ENCODE measurements at places on chromosomes 12 and 14. TPM values are rescaled to one million over a fixed set of nuclear protein-coding genes. Genes with fewer than 3 reads are reported as not detected.

Gene ITGB7
- total RNA-seq = 0.50 TPM

Gene TAMALIN
- total RNA-seq = 12.1 TPM

Gene PMCH
- not detected for total RNA-seq

Gene SLC38A2
- total RNA-seq = 1,357 TPM

Gene LBHD2
- not detected for total RNA-seq

Gene DBX2
- not detected for total RNA-seq

Gene KLRK1
- not detected for total RNA-seq

Gene KRT71
- total RNA-seq = not detected

Gene BATF
- 0.51 TPM for total RNA-seq

Gene TEX52
- total RNA-seq = not detected

Gene KCNMB4
- 0.51 TPM for total RNA-seq

Gene NTN4
- 28.6 TPM for total RNA-seq

Gene PYM1
- 38.6 TPM for total RNA-seq

Gene CMTM5
- total RNA-seq = 0.77 TPM

Gene CACNA2D4
- 0.99 TPM for total RNA-seq

Gene ESR2
- 0.66 TPM for total RNA-seq

Gene DYRK4
- 57.0 TPM for total RNA-seq

Gene NRXN3
- total RNA-seq = 0.51 TPM

Gene HHIPL1
- total RNA-seq = 9.9 TPM

Gene METTL1
- 3.5 TPM for total RNA-seq

Gene P2RX7
- 16.7 TPM for total RNA-seq

Gene RBP5
- total RNA-seq = 0.26 TPM

Gene TMEM179
- total RNA-seq = under 0.01 TPM

Gene CLEC4A
- 0.33 TPM for total RNA-seq

Gene MEG3
- 95.0 TPM for total RNA-seq

Gene NR1H4
- not detected for total RNA-seq

Gene RERG
- total RNA-seq = 0.26 TPM

Gene VRTN
- total RNA-seq = not detected

Gene HIP1R
- 21.3 TPM for total RNA-seq

Gene DPPA3
- not detected for total RNA-seq

Gene INSM2
- not detected for total RNA-seq

Gene KRT2
- total RNA-seq = not detected

Gene EML5
- total RNA-seq = 0.66 TPM

Gene LALBA
- total RNA-seq = not detected

Gene CFAP54
- total RNA-seq = 5.1 TPM

Gene SLCO1C1
- total RNA-seq = not detected

Gene NEMF
- total RNA-seq = 68.9 TPM

Gene ETFBKMT
- total RNA-seq = 4.4 TPM

Gene MYO1H
- total RNA-seq = not detected

Data from fibroblast of lung (primary cell).